Fibroblast of skin of back (primary cell): ENCODE measurements at places on chromosomes 3 and 15.

- DNase-seq = no peak
Measured at GRCh38 chr3:195906865-195907683, 1.3 kb downstream of the TNK2 start.

GRCh38 chr15:50107591-50108408, 11.2 kb downstream of the ATP8B4 start:
- no peak for DNase-seq

DNA sequence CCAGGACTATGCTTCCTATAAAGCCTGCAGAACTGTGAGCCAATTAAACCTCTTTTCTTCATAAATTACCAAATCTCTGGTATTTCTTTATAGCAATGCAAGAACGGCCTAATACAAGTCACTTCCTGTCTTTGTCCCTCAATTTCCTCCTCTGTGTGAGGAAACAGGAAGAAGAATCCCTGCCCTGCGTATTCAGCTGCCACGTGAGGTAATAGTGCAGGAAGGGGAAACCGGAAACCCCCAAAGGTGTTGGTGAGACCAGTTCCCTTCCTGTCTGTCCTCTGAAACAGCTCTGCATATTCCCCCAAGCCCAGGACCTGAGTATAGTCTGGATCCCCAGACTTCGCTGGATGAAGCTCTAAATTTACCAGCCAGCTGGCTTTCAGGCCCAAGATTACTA, 18.1 kb upstream of the PTPN23 start:
- DNase-seq = no peak

- DNase-seq = peak; percentile 9
Measured at GRCh38 chr3:180102134-180102533, 65.4 kb upstream of the PEX5L start.

DNA sequence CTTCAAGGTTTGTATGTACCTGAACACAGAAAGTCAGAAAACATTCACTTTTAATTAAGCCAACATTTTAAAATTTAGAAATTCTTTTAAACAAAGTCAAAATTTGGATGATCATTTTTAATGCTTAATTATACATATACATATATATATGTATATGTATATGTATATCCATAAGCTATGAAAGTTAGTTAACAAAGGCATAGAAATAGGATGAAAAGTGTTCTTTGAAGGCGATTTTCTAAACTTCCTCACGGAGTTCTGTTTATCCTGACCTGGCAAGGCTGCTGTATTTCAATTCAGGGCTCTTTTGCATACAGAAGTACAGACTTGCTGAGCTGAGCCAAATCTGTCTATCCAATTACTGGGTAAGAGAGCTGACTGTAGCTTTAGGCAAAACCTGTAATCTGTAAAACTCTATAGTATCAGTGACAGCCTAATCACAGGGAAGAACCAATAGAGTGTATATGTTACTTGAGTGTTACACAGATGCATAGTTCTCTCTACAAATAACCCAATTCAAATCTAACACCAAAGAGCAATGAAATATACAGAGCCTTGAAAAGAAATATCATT, 32.1 kb upstream of the THRB start:
- DNase-seq = no peak

- DNase-seq = no peak
Measured at GRCh38 chr15:101447168-101447533, 42.4 kb downstream of the PCSK6 start.

GRCh38 chr3:123038751-123039150, 11.2 kb upstream of the SEMA5B start:
- no peak for DNase-seq

- no peak for DNase-seq
Measured at GRCh38 chr3:12349895-12350811, 61.3 kb downstream of the PPARG start.

DNA sequence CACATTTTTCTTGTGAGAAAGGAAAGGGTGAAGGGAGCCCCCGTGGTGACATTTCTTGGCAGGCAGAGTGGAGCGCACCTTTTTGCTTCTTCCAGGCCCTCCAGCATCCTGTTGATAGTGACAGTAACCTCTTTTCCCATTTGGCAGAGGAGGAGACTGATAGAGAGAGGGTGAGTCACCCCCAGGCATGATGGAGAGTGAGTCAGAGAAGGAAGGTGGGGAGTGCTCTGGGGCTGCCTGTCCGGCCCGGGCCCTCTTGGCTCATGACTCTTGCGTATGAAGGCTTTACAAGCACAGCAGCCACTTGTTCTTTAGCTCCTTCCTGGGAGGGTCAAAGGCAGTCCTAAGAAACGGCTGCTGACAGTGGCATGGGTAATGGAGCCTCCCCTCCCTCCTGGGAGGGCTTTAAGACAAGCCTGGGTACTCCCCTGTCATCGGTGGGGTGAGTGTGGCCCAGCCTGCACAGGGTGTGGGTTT, 16.0 kb downstream of the ANKRD63 start:
- DNase-seq = peak; percentile 88

DNA sequence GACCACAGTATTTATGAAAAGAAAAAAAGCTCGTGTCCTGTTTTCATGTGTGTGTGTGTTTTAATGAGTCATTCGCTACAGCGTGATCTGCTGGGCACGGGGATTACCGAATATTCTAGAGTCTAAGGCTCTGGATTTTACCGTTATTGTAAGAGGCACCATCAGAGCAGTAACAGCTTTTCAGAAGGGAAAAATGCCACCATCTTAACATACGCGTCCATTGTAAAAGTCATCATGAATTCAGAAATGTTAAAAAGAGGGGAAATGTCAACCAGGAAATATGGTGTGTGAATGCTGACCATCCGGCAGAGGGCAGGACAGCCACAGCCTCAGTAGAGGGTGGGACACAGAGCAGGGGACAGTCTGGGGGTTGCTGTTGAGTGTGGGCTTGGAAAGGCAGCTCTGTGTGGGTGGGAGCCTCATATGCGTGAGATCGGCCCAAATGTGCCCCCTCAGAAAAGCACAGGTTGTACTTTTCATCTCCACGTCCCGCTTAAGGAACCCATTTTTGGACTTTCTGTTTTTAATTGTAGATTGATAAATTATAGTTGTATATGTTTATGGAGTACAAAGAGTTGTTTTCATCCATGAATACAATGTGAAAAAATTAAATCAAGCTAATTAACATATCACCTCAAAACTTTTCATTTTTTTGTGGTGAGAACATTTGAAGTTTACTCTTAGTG, 69.6 kb downstream of the ASB7 start:
- DNase-seq = peak; percentile 50

- peak; percentile 54 for DNase-seq
Measured at GRCh38 chr15:96326328-96327154, 4.0 kb upstream of the NR2F2 start.

- no peak for DNase-seq
Measured at GRCh38 chr15:87211547-87211946, 1045.0 kb downstream of the NTRK3 start.

DNA sequence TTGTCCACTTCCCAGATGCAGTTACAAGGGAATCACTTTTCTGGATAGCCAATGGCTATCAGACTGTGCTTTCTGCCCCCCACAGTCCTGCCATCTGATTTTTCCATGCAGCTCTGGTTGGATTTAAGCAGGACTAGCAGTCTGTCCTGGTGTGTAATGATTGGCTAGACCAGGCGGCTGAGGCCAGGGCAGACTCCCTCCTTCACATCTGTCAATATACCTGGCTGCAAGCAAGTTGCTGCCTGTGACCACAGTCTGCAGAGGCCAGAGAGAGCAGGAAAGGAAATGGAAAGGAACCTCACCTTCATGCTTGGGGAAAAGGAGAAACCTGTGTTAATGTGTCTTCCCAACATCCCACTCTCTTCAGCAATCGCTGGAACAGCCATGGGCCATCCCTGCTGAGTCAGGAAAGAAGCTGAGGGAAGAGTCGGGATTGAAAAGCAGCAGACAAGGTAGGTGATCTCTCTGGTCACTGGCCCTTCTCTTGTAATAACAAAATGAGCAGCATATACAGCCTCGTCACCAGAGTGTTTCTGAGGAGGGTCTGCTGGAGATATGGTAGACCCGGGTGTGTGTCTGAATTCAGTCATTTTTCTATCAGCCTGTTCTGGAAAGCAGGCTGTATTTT, 126.7 kb upstream of the PHLDB2 start:
- DNase-seq = no peak

GRCh38 chr3:101813817-101814440, 34.9 kb downstream of the NXPE3 start:
- DNase-seq = peak; percentile 39

DNA sequence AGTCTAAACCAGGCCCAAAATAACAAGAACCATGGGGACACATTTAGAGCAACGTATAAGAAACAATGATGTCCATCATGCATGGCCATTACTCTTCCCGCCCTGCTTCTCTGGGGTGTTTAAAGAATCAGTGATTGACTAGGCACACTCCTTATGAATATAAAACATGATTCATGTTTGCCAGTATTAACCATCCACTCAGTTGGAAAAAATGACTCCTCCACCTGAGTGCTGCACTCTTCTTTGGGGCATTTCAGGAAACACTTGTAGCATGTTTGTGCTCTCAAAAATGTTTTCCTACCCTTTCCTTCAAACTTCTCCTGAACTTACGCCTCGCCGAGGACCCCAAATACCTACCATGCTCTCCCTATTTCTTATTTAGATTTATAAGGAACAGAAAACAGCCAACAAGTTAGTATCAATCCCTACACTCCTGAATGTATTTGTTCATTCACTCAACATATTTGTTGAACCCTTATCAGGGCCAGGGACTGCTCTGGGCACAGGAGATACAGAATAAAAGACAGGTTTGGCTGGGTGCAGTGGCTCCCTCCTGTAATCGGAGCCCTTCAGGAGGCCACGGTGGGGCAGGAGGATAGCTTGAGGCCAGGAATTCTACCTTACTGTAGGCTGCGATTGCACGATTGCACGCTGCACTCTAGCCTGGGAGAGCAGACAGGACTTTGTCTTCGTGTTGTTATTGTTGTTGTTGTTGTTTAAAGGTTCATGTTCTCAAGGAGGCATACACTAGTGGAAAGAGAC, 137.0 kb downstream of the TMCO5A start:
- DNase-seq = no peak

GRCh38 chr15:78979456-78980320, 34.8 kb upstream of the CTSH start:
- peak; percentile 74 for DNase-seq

DNA sequence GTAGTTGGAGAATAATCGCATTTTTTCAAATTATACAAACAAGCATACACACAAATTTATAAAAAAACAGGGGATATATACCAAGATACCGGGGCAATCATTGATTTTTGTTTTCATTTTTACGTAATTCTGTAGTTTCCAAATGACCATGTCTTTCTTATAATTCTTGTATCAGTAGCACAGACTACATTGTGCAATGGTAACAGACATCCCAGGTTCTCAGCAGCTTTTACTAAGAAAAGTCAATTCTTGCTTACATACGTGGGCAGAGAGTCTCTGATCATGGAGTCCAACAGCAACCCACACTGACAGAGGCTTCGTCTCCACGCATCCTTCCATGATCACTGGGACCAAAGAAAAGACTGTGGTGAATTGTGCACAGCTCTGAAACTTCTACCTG, 441.3 kb downstream of the TBL1XR1 start:
- DNase-seq = no peak

DNA sequence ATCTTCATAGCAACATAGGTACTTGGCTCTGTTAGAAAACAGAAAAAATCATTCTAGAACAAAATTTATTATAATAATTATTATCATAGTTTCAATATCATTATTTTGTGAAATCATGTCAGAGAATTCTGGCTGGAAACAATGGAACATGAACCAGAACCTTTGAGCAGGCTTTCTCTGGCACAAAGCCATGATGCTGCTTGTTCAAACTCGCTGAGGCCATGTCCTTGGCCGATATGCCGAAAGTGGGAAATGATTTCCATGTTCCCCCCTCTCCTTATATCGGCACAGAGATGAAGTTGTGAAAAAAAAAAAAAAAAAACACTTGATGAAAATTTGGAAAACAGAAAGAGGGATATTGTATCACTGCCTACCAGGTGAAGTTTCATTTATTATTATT, 49.0 kb upstream of the MRPL3 start:
- no peak for DNase-seq

DNA sequence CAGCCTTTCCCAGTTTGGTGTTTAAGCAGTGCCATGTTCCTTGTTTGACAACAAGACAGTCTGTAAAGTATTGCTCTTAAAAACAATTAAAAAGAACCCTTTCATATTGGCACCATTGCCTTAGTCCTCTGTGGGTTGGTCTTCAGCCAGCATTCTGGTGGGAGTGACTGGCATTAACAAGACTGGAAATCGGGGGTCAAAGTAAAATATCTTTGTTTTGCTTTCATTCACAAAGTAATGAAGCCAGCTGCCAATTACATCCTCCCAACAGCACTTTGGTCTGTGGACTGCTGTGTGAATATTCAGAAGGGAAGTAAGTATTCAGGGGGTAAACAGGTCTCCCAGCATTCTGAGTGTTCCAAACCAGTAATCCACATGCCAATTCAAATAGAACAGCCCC, 8.3 kb upstream of the VILL start:
- no peak for DNase-seq

DNA sequence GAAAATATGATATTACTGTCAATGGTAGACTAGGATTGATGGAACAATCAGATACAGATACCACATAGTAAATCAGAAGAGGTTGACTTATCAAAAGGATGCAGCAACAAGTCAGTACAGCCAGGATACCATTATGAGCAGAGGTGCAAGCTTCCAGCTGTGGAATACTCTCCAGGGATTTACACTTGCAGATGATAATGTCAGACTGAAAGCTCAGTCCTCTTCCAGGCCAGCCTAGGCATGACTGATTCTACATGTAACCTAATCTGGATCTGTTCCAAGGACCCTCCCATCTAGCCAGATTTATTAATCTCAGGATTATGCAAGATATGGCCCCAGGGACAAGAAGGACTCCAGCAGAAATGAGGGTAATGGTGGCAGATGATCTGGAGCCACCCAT, 8.2 kb downstream of the FILIP1L start:
- DNase-seq = no peak

GRCh38 chr3:36843065-36844051, 79.0 kb upstream of the DCLK3 start:
- DNase-seq = peak; percentile 12

DNA sequence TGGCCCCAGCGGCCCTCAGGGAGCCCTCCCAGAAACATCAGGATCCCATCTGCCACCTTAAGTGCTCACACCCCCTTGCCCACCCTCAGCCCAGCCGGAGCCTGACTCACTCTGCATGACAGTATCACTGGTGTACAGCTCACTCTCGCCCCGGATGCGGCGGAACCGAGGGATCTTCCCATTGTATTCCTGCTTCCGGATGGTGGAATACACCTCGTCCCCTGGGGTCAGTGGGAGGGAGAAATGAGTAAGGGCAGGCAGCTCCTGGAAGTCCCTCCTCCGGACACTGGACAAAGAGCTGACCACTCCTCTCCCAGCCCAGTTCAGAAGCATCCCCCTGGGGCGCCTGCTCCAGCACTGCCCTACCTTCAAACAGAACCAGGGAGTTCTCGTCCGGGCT, 16.5 kb downstream of the SEMA7A start:
- peak; percentile 68 for DNase-seq

GRCh38 chr3:194329583-194329965, 21.6 kb downstream of the CPN2 start:
- no peak for DNase-seq

GRCh38 chr3:105812194-105812586, 56.6 kb downstream of the CBLB start:
- DNase-seq = peak; percentile 72

- DNase-seq = no peak
Measured at GRCh38 chr3:23880703-23881339, 36.0 kb downstream of the NKIRAS1 start.

- no peak for DNase-seq
Measured at GRCh38 chr15:75736256-75736655, 23.6 kb upstream of the CSPG4 start.
